Astrocyte (in vitro differentiated cells and primary cell): ENCODE measurements at places on chromosomes 13 and 19. TPM values are rescaled to one million over a fixed set of nuclear protein-coding genes. Genes with fewer than 3 reads are reported as not detected.
A peak's percentile ranks its signal among the peaks of the same experiment; 100 is the strongest.

The KLK15 gene
- not detected in 2 replicates for total RNA-seq

The PABPC3 gene
- 0.17 and 0.45 TPM in 2 replicates for total RNA-seq

The CCL25 gene
- not detected in 2 replicates for total RNA-seq

The TRPC4 gene
- 11.1 and 14.4 TPM in 2 replicates for total RNA-seq

The GNA15 gene
- total RNA-seq: not detected in 2 replicates

The SHISA7 gene
- total RNA-seq: 0.09 TPM in 1 of 2 replicates, not detected in the other

The SPTBN4 gene
- 0.41 and 0.53 TPM in 2 replicates for total RNA-seq

The DACH1 gene
- total RNA-seq: 0.67 and 1.6 TPM in 2 replicates

The RFPL4A gene
- 0.43 TPM in 1 of 2 replicates, not detected in the other for total RNA-seq

The PLPPR3 gene
- total RNA-seq: 29.2 and 36.5 TPM in 2 replicates

The ADM5 gene
- total RNA-seq: 0.65 and 1.6 TPM in 2 replicates

The UBE2L5 gene
- not detected in 2 replicates for total RNA-seq

The TUBB4A gene
- total RNA-seq: 0.75 and 1.7 TPM in 2 replicates

The CYP2F1 gene
- total RNA-seq: not detected in 2 replicates

The CYP4F2 gene
- not detected in 2 replicates for total RNA-seq

The ATP12A gene
- 0.19 TPM in 1 of 2 replicates, not detected in the other for total RNA-seq

The HSD17B14 gene
- total RNA-seq: 8.2 and 9.7 TPM in 2 replicates

The MCEMP1 gene
- not detected in 2 replicates for total RNA-seq

The KASH5 gene
- total RNA-seq: not detected in 2 replicates

- DNase-seq: peak; percentile 8
Observed at GRCh38 chr13:60838581-60838980, 441.6 kb downstream of the TDRD3 start.

- no peak for DNase-seq
Observed at GRCh38 chr19:16726916-16727315, 7.3 kb downstream of the NWD1 start.

DNA sequence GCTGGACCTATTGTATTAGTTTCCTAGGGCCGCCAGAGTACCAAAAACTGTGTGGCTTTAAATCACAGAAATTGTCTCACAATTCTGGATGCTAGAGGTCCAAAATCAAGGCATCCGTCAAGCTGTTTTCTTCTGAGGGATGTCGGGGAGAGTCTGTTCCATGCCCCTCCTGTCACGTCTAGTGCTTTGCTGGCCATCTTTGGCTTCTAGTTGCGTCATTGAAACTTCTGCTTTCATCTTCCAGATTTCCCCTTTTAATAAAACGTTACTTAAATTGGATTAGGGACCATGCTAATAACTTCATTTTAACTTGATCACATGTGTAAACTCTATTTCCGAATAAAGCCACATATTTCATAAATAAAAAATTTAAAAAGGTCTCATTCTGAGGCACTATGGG lies 47.5 kb downstream of the TRPM4 start:
- no peak for DNase-seq

DNA sequence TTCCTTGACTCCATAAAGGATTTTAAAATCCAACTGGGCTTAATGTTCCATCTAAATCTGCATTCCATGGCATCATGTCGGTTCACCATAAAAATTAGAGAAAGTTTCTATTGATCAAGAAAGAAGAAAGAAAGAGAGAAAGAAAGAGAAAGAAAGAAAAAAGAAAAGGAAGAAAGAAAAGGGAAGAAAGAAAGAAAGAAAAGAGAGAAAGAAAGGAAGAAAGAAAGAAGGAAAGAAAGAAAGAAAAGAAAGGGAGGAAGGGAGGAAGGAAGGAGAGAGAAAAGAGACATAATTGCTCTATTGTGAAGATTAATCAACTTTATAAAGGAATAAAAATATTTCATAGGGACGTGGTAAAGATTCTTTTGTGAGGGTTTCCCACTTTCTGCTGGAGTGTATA lies 329.2 kb downstream of the DLEU7 start:
- DNase-seq: no peak

DNA sequence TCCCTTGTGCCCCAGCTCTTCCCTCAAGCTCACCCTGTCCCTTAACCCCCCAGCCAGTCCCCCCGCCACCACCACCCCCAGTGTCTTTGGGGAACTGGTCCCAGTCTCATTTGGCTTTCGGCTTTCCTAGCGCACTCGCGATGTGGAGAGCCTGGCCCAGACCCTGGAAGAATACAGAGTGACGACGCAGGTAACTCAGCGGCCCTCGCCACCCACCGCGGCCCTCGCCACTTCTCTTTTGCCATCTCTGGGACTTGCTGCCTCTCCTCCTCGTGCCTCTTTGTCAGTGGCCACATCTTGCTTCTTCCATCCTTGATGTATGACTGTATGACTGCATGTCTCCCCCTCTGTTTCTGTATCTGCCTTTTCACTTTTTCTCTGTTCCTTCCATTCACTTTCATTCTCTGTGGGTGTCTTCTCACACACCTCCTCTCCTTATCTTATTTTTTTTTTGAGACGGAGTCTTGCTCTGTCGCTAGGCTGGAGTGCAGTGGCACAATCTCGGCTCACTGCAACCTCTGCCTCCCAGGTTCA lies 15.7 kb downstream of the PTH2 start:
- no peak for DNase-seq

DNA sequence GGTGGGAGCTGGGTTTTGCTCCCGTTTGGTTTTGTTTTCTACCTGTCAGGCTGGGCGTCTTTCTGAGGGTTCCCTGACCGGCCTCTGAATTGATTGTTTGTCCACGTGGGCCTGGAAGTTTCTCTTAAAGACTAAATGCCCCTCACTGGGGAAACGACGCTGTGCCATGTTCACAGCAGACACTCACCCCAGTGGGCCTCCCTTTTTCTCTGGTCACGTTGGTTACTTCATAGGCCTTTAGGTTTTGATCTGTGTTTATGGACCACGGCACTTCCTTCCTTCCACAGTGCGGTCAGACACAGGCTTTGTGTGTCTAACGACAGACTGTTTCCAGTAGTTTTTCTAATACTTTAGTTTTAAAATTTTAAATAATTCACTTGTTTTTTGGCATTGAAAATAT lies 20.1 kb upstream of the NDUFS7 start:
- DNase-seq: no peak

- peak; percentile 92 for DNase-seq
Observed at GRCh38 chr19:31223740-31224534, 125.3 kb downstream of the TSHZ3 start.

- no peak for DNase-seq
Observed at GRCh38 chr13:27027086-27027667, 144.4 kb downstream of the USP12 start.

GRCh38 chr13:25943658-25944057 lies 108.2 kb downstream of the SHISA2 start:
- DNase-seq: no peak

DNA sequence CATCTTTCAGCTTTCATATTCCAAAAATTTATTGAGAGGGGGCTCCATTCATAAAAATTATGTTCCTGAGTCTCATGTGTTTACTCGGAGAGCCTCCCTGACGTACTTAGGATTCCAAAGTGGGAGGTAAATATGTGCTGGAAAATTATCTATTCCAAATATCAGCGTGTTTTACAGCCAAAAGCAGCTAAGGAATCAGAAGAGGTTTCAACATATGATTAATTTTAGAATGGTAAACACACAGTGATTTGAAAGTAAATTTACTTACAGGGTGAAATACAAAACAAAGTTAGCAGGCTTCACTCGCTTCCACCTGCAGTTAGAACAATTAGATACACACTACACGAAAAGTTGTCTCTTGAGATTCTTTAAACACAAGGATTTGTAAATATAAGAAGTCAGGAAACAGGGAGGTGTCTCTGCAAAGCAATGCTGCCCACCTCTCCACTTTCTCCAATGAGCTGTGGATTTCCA lies 313.8 kb upstream of the NBEA start:
- DNase-seq: no peak

DNA sequence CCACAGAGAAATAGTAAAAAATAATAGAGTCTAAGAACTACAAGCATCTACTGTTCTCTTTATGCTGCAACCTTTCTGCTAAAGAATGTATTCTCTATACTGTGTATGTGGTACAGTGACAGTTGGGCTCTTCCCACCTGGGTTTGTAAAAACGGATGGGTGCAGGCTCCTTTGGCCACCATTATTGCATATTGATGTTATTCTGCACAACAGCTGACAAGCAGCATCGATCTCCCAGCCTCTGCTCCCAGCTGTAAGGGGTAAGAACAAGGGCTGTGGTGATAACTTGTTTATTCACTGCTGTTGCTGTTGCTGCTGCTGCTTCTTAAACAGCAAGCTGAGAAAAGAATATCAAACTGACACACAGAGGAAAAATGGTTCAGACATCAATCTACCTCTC lies 56.1 kb downstream of the KCNRG start:
- no peak for DNase-seq

DNA sequence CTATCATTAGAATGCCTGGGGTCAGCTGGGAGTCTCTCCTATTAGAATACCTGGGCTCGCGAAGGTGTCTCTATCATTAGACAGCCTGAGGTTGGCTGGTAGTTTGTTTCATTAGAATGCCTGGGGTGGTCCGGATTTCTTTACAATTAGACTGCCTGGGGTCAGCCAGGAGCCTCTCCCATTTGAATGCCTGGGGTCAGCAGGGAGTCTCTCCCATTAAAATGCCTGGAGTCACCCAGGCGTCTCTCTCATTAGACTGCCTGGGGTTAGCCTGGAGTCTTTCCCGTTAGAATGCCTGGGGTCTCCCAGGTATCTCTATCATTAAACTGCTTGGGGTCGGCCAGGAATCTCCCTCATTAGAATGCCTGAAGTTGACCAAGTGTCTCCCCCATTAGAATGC lies 1458.3 kb downstream of the UQCRFS1 start:
- DNase-seq: no peak

DNA sequence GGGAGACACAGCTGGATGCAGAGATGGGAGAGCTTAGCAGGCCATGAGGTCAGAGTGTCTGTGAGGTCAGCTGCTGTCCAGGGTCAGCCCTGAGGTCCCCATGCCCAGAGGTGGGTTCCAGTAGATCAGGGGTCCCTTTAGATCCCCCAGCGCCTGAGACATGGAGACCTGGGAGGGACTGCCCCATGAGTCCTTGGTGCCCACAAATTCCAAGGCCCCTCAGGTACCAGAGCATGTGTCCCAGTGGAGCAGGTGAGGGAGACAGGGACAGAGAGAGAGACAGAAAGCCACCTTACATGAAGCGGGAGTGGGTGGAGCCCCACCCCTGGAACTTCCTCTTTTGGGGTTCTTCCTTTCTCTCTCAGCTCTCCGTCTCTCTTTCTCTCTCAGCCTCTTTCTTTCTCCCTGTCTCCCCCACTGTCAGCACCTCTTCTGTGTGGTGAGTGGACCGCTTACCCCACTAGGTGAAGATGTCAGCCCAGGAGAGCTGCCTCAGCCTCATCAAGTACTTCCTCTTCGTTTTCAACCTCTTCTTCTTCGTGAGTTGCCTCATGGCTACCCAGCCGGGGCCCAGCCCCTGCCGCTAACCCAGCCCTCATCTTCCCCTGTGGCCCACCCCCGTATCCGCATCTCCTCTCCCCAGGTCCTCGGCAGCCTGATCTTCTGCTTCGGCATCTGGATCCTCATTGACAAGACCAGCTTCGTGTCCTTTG lies at the start of gene CD37:
CD37 (plus strand) TSS at position 336 of the 713 bp plus-strand sequence; CDS start at position 471, 135 bp downstream.
- no peak for DNase-seq

GRCh38 chr13:94324767-94325540 lies 154.5 kb downstream of the DCT start:
- DNase-seq: no peak

GRCh38 chr13:66994097-66994496 lies 236.0 kb downstream of the PCDH9 start:
- peak; percentile 72 for DNase-seq

- no peak for DNase-seq
Observed at GRCh38 chr19:35344511-35345031, 3.1 kb upstream of the FFAR1 start.

DNA sequence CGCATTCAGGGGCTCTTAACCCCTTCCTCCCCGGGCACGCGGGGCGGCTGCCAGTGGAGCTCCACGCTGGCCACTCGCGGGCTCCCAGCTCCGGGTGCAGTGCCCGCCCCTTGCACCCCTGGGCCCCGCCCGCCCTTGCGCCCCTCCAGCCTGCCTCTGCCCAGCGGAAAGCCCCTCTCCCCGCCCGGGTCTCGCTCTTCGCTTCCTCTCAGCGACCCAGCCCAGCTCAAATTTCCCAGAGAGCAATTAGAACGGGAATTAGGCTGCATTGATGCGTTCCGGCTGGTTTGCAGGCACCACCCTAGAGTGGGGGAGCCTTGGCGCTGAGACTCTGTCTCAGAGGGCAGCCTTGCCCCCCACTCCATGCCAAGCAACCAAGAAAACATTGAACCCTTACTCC lies 1.8 kb upstream of the GSX1 start:
- no peak for DNase-seq

GRCh38 chr19:42468273-42468796 lies 25.6 kb upstream of the CXCL17 start:
- DNase-seq: peak; percentile 44

- no peak for DNase-seq
Observed at GRCh38 chr13:42151781-42152180, 103.3 kb downstream of the DGKH start.

GRCh38 chr19:14320253-14320652 lies 61.0 kb upstream of the ADGRE5 start:
- no peak for DNase-seq

GRCh38 chr19:38022791-38023670 lies 116.0 kb downstream of the SIPA1L3 start:
- DNase-seq: peak; percentile 83

- DNase-seq: no peak
Observed at GRCh38 chr13:28606466-28606865, 52.5 kb upstream of the POMP start.

- DNase-seq: peak; percentile 88
Observed at GRCh38 chr19:37506387-37507166, at the start of gene ZNF793. Gene ZNF793 (plus strand): TSS chr19:37506939. CDS start chr19:37523440, 16,501 bp downstream.

GRCh38 chr13:44549476-44549875 lies 26.7 kb downstream of the TSC22D1 start:
- DNase-seq: peak; percentile 16

DNA sequence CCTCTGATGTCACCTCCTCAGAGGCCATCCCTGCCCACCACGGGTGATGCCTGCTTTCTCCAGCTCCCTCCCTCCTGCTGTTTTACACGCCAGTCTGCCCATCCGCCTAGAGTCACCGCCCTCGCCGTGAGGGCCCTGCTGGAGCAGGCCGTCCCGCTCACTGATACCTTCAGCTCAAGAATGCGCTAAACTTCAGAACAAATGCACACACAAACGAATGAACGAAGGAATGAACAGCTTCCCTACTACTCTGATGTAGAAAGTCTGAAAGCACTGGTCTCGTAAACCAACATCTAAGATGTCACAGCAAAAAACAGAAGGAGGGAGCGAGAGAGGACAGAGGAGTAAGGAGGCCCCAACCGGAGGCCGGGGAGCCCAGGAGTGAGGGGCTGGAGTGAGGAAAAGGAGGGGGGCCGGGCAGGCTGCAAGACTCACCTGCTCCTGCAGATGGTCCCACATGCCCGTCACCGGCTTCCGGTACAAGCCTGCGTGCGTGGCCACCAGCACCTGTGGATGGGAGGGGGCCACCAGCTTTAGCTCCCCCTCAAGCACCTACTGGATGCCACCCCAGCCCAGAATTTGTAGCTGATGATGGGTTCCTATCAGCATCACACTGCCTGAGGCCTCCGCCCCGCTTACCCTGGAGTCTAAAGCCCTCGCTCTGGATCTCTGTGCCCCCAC lies 4.0 kb downstream of the PNKP start:
- DNase-seq: no peak
